ENCODE measurements at places on chromosomes 1 and 21.

DNA sequence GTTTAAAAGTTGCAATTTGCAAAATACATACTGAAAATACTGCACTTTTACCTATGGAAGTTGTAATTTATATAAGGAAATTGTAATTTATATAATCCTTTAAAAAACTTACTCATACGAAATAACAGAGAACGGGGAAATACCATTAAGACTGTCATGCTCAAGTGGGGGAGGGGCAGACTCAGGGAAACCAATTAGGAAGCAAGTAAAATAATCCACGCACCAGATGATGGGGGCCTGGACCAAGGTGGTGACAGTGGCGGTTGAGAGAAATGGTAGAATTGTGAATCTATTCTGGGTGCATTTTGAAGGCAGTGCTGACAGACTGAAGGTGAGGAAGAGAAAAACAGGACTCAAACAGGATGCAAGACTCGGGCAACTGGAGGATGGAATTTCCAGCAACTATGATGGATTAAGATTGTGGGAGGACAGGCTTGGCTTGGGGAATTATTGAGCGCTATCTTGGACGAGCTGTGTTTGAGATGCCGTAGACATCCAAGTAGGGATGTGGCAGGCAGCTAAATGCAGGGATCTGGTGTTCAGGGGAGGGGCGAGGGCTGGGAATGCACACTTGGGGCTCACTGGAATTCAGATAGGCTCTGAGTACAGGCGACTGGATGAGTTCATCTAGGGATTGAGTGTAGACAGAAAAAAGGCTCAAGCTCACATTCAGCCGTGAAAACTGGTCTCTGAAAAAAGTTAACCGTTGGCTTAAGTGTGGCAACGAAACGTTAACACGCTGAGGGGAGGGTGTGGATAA is 977 bp downstream of the LCA5L start:
- DNase-seq, result no peak

- no peak for DNase-seq
These were observed 67.8 kb upstream of the POU3F1 start for GRCh38 chr1:38114241-38115026.

DNA sequence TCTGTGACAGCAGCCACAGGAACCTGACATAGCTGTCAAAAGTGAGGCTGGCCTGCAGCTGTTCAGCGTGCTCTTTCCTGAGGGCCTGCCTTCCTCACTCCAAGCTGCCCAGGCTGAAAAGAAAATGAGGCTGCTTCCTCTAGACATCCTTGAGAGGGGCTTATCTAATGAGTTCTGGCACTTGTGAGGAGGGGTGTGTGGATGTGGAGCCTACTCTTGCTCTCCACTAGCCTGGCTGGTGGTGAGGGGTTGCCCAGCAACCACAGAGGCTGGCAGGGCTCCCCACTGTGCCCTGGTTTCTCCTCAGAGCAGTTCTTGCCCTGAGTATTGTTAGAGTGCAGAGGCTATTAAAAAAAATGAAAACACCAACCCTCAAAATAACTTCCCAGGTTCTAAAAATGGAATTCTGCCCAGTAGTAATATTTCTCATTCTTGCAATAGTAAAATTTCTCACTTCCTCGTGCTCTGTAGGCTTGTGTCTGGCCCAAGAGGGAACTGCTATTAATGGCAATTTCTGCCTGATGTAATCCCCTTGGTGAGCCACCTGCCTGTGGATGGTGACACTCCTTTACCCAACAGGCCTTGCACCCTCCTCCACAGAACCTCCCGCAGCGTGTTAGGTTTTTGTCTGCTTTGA is 52.6 kb upstream of the EPS8L3 start:
- no peak for DNase-seq

DNA sequence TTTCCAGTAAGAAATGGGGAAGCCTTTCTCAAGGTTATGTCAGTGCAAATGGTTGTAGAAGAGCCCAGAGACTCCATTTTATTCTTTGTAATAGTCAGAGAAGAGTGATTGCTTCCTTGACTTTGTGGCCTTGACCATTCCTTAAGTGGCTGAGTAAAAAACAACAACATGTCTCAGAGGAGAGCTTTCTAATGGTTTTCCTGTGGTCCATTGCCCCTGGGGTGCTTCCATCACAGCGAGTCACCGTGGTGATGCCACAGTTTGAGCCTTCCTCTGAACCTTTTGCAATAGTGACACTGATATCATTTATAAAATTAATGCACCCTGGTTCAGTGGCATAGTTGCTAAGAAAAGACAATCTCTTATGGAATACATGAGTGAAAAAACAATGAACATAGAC is 38.6 kb downstream of the PAPPA2 start:
- no peak for DNase-seq

- DNase-seq, result no peak
These were observed 253.4 kb downstream of the RHOU start for GRCh38 chr1:228988664-228989063.

- no peak for DNase-seq
These were observed 290.1 kb upstream of the USP25 start for GRCh38 chr21:15439726-15440125.

GRCh38 chr1:210696709-210697108 is 368.0 kb downstream of the HHAT start:
- DNase-seq, result no peak

GRCh38 chr1:172400722-172401105 is 19.8 kb upstream of the C1orf105 start:
- no peak for DNase-seq

DNA sequence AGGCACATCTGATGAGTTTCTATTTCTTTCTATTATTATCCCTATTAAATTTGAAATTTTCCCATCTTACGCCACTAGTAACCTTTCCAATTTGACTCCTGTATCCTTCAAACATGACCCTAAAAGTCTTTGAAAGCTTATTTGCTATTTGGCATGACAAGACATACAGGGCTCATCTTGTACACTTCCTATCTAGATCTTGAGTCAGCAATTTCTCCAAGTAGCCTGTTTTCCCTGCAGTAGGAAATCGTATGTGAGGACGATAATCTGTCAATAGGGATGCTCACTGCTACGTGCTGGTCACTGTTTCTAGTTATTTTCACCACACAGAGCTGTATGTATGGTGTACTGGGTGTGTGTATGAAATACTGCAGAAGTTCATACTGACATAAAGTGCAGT is 142.7 kb downstream of the CDC42BPA start:
- no peak for DNase-seq

- DNase-seq, result no peak
These were observed 131.1 kb upstream of the WNT4 start for GRCh38 chr1:22273686-22274681.

DNA sequence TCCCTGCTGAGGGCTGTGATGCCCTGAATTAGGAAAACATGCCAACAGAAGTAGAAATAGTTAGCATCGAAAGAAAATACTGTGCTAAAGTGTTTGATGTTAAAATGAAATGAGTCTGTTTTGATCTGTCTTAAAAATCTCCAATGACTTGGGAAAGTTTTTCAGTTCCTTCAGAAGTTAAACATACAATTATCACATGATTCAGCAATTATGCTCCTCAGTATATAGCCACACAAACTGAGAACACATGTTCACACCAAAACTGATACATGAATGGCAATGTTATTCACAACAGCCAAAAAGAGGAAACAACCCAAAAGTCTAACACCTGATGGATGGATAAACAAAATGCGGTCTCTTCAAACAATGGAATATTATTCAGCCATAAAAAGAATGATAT is 130.6 kb downstream of the PTPN14 start:
- no peak for DNase-seq

- no peak for DNase-seq
These were observed 8.1 kb downstream of the DNASE2B start for GRCh38 chr1:84406346-84406861.

GRCh38 chr1:201354901-201355295 is 22.6 kb downstream of the TNNT2 start:
- no peak for DNase-seq

- DNase-seq, result no peak
These were observed 3.0 kb downstream of the LRRC8D start for GRCh38 chr1:89823679-89824292.

DNA sequence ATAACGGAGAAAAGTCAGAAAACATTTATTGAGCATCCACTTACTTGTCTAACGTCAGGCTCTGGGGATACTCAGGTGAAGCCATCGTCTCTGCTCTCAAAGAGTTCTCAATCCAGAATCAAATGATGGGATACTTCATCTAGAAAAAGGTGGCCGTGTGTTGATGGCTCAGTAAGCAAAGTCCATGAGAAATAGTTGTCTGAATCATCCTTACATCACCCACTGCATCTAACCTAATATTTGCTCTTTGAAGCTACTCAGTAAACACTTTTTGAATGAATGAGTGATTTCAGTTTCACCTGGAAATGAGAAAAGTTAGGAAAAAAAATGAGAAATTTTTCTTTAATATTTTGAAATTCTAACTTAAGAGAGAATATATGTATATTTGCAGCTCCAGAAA is 155.3 kb upstream of the PKN2 start:
- no peak for DNase-seq

DNA sequence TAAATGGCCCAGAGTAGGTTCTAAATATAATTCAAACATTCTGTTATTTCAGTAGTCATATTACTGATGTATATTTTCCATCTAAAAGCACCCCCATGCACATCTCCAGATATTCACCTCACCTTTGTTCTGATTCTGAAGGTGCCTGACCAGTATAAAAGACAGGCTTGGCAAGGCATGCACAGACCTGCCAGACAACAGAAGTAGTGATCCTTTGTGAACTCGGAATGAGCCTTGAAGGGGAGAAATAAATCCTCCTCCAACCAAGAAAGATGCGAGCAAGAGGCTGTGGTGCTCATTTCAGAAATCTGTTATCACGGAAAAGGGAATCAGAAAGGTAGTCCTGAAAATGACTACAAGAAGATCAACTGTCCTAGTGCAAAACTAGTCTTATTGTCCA is 287.3 kb downstream of the VAV3 start:
- no peak for DNase-seq

- no peak for DNase-seq
These were observed 33.1 kb upstream of the LMX1A start for GRCh38 chr1:165389609-165390008.

DNA sequence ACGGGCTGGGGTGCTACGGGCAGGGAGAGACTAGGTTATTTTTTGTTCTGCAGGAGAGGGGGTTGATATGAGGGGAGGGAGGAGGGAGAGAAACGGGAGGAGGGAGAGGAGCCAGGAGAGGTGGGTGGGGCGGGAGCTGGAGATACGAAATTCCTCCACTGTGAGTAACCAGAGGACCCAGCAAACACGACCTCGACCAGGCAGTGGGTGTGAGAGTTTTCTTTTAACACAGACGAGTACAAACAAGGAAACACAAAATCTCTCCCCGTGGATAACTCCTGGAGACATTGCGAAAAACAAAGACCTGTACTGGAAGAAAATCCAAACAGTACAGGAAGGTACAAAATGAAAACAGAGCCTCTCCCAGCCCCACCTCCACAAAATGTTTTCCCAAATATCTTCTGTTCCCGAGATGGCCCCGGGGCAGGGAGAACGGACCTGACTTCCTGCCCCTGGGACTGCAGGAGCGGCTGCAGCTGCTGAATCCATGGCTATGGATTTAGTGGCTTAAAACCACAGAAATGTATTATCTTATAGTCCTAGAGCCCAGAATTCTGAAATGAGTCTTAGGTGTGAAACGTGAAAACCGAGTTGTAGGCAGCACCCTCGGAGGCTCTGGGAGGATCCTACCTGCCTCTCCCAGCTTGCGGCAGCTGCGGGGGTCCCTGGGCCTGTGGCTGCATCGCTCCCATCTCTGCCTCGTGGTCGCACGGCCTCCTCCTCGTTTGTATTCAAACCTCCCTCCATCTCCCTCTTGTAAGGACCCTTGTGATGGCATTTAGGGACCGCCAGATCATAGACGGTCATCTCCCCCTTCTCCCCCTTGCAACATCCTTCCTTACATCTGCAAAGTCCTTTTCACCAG is 82.2 kb downstream of the RIPK4 start:
- no peak for DNase-seq

- no peak for DNase-seq
These were observed 15.5 kb downstream of the LYPLAL1 start for GRCh38 chr1:219189021-219189824.

DNA sequence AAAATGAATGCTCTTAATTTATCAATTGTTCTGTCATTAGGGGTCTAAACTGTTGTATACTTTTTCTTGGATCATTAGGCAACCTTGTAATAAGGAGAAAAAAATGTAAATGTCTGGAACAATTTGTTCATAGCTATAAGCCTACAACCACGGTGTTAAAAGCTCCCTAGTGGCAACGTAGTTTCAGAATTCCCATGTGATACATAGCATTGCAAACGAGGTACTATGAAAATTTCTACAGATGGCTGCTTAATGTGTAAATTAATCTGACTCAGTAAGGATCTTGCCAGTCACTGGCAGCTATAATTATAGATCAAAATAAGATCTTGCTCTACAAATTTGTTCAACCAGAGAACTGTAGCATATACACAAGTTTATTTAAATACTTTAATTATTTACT is 304.1 kb upstream of the ADGRL4 start:
- no peak for DNase-seq

GRCh38 chr1:207606362-207606755 is 38.6 kb upstream of the CR1L start:
- DNase-seq, result no peak

GRCh38 chr1:23810818-23811540 is 10.4 kb upstream of the GALE start:
- peak; percentile 45 for DNase-seq

GRCh38 chr1:40638097-40639036 is 27.1 kb downstream of the RIMS3 start:
- DNase-seq, result no peak

- DNase-seq, result no peak
These were observed 97.9 kb upstream of the RGS1 start for GRCh38 chr1:192477630-192478029.

DNA sequence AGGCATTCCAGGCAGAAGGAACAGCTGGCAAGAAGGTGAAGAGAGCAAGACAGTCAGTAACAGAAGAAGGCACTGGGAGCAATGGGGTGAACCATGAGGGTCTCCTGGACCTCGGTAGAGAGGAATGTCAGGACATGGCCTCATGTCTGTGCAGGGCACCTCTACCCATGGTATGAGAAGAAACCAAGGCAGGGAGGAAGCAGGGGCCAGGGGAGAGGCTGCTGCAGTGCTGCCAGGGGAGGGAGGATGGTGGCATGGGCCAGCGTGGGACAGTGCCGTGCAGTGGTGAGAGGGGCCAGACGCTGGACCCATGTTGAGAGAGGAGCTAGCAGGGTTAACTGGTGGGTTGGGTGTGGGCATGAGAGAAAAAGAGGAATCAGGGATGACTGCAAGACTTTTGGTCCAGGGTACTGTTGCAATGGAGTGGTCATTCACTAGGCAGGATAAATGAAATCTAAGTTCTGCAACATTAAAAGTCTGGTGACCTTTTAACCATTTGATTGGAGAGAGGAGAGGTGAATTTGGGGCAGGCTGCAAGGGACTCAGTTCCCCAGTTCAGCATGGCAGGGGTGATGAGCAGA is 577.6 kb downstream of the MATN1 start:
- DNase-seq, result no peak

DNA sequence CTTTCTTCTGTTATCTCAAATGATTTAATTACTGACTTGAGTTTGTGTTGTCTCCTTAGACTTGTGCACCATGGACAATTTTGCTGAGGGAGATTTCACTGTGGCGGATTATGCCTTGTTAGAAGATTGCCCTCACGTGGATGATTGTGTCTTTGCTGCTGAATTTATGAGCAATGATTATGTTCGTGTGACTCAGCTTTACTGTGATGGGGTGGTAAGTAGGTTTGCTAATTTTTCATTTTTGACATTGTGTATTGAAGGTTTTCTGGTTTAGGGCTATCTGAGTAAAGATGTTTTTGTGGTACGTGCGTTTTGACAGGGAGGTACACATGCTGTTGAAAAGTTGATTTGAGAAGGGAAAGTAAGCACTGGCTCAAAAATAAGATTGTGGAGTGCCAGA is 14.1 kb downstream of the TTC3 start:
- no peak for DNase-seq

All from activated CD4-positive, alpha-beta T cell treated with anti-CD3 and anti-CD28 coated beads, Interleukin-2, amount 50 U/mL, for 24 hours (primary cell).